IMR-90 (cell line): ENCODE measurements at places on chromosomes 3 and 15. TPM values are rescaled to one million over a fixed set of nuclear protein-coding genes. Genes with fewer than 3 reads are reported as not detected.

CX3CR1 gene
- polyA plus RNA-seq: 0.03 TPM in 1 of 2 replicates, not detected in the other

CCDC33 gene
- not detected in 2 replicates for polyA plus RNA-seq

GABRG3 gene
- not detected in 2 replicates for polyA plus RNA-seq

EPHA6 gene
- polyA plus RNA-seq: not detected in 2 replicates

SI gene
- not detected in 2 replicates for polyA plus RNA-seq

GREM1 gene
- 852 and 1,130 TPM in 2 replicates for polyA plus RNA-seq

ITIH1 gene
- not detected in 2 replicates for polyA plus RNA-seq

TTC21A gene
- polyA plus RNA-seq: 1.6 and 1.8 TPM in 2 replicates

MUC20 gene
- polyA plus RNA-seq: 0.12 and 0.24 TPM in 2 replicates

RSL24D1 gene
- polyA plus RNA-seq: 25.6 and 36.5 TPM in 2 replicates

HYAL1 gene
- polyA plus RNA-seq: 0.29 and 0.32 TPM in 2 replicates

CASR gene
- polyA plus RNA-seq: not detected in 2 replicates

CMSS1 gene
- 10.0 and 12.5 TPM in 2 replicates for polyA plus RNA-seq

HMCES gene
- polyA plus RNA-seq: 25.9 and 30.5 TPM in 2 replicates

ZMYND10 gene
- polyA plus RNA-seq: 1.1 and 1.4 TPM in 2 replicates

GNL3 gene
- 69.7 and 90.4 TPM in 2 replicates for polyA plus RNA-seq

FRMD5 gene
- 4.1 and 4.8 TPM in 2 replicates for polyA plus RNA-seq

SLC33A1 gene
- 12.7 and 12.9 TPM in 2 replicates for polyA plus RNA-seq

INSYN1 gene
- 0.34 and 0.49 TPM in 2 replicates for polyA plus RNA-seq

SLC9C1 gene
- polyA plus RNA-seq: not detected in 2 replicates

STRIT1 gene
- polyA plus RNA-seq: not detected in 2 replicates

CPLX3 gene
- polyA plus RNA-seq: not detected in 2 replicates

MST1R gene
- 0.10 and 0.14 TPM in 2 replicates for polyA plus RNA-seq

SMAD6 gene
- polyA plus RNA-seq: 8.5 and 13.6 TPM in 2 replicates

CD47 gene
- polyA plus RNA-seq: 32.2 and 45.9 TPM in 2 replicates

RASA2 gene
- polyA plus RNA-seq: 4.4 and 6.1 TPM in 2 replicates

MEGF11 gene
- not detected in 2 replicates for polyA plus RNA-seq

ROBO2 gene
- 7.4 and 9.3 TPM in 2 replicates for polyA plus RNA-seq

SNAPC5 gene
- 25.4 and 25.9 TPM in 2 replicates for polyA plus RNA-seq

SAMMSON gene
- not detected in 2 replicates for polyA plus RNA-seq

CLDN1 gene
- polyA plus RNA-seq: 6.3 and 7.3 TPM in 2 replicates

ZBTB47 gene
- polyA plus RNA-seq: 16.8 and 17.3 TPM in 2 replicates

CADM2 gene
- not detected in 2 replicates for polyA plus RNA-seq

PIGBOS1 gene
- polyA plus RNA-seq: 11.7 and 12.1 TPM in 2 replicates

LRRC2 gene
- 2.5 and 2.9 TPM in 2 replicates for polyA plus RNA-seq

ATP2C1 gene
- 33.3 and 50.2 TPM in 2 replicates for polyA plus RNA-seq

GHSR gene
- polyA plus RNA-seq: not detected in 2 replicates

CCDC39 gene
- polyA plus RNA-seq: not detected in 2 replicates

ACKR4 gene
- polyA plus RNA-seq: not detected in 2 replicates

VEPH1 gene
- polyA plus RNA-seq: 26.0 and 30.5 TPM in 2 replicates

SLC2A2 gene
- not detected in 2 replicates for polyA plus RNA-seq

RTP3 gene
- 0.10 and 0.26 TPM in 2 replicates for polyA plus RNA-seq

THAP10 gene
- 2.8 and 3.0 TPM in 2 replicates for polyA plus RNA-seq

SYNPR gene
- not detected in 2 replicates for polyA plus RNA-seq

ZBBX gene
- not detected in 2 replicates for polyA plus RNA-seq

ERICH6 gene
- polyA plus RNA-seq: not detected in 2 replicates

HTR3E gene
- not detected in 2 replicates for polyA plus RNA-seq

NUDT16 gene
- 7.6 and 8.9 TPM in 2 replicates for polyA plus RNA-seq

RABL3 gene
- 4.2 and 5.3 TPM in 2 replicates for polyA plus RNA-seq

GOLGA8G gene
- not detected in 2 replicates for polyA plus RNA-seq

NR2E3 gene
- polyA plus RNA-seq: 0.19 and 0.29 TPM in 2 replicates

ISLR2 gene
- not detected in 2 replicates for polyA plus RNA-seq

BSN gene
- 0.03 and 0.04 TPM in 2 replicates for polyA plus RNA-seq

SCAANT1 gene
- polyA plus RNA-seq: not detected in 2 replicates

EPHB3 gene
- 2.2 and 2.9 TPM in 2 replicates for polyA plus RNA-seq

CKMT1A gene
- not detected in 2 replicates for polyA plus RNA-seq

OSBPL10 gene
- 8.0 and 10.1 TPM in 2 replicates for polyA plus RNA-seq

SH2D7 gene
- not detected in 2 replicates for polyA plus RNA-seq

AGTR1 gene
- polyA plus RNA-seq: 2.1 and 2.2 TPM in 2 replicates
